ENCODE measurements at places on chromosomes 2 and 18.
A peak's percentile ranks its signal among the peaks of the same experiment; 100 is the strongest.

- DNase-seq = peak; percentile 51
Measured at GRCh38 chr2:42554392-42554791, 14.0 kb upstream of the MTA3 start.

- DNase-seq = no peak
Measured at GRCh38 chr2:178301649-178302238, 107.4 kb downstream of the OSBPL6 start.

- DNase-seq = peak; percentile 79
Measured at GRCh38 chr18:12283256-12283655, 24.8 kb upstream of the TUBB6 start.

- DNase-seq = no peak
Measured at GRCh38 chr2:3433339-3433699, 53.8 kb downstream of the TRAPPC12 start.

GRCh38 chr2:105873721-105874120 is 129.0 kb downstream of the NCK2 start:
- peak; percentile 80 for DNase-seq

DNA sequence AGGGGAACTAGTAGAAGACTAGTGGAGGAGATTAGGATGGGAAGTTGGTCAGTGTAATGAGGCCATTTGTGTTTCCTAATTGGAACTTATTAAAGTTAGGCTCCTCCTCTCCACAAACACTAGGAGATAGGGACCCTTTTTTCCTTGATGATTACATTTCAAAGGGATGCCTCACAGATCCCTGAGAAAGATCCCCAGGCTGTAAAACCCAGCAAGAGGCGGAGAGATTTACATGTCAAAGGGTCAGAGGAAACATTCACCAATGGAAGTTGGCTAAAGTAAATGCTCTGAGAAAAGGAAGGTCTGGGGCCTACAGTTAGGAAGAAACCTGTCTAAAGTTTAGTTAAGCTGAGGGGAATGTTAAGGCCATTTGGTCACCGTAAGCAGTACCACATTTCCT is 1.4 kb upstream of the CCDC85A start:
- DNase-seq = peak; percentile 52

DNA sequence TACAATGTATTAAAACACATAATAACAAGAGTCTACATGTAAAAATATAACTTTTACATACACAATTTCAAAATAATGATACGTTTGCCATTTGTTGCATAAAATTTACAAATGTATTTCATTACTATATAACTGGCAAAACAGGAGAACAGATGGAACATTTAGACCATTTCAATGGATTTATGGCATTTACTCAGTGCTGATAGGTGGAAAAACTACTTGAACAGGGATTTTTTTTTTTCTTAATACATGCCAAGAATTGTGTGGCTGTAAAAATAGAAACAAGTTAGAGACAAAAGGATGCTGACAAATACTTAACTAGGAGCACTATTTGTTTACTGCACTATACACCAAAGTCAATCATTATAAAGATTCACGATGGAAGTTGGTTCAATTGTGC is 266.8 kb upstream of the CCDC68 start:
- DNase-seq = no peak

DNA sequence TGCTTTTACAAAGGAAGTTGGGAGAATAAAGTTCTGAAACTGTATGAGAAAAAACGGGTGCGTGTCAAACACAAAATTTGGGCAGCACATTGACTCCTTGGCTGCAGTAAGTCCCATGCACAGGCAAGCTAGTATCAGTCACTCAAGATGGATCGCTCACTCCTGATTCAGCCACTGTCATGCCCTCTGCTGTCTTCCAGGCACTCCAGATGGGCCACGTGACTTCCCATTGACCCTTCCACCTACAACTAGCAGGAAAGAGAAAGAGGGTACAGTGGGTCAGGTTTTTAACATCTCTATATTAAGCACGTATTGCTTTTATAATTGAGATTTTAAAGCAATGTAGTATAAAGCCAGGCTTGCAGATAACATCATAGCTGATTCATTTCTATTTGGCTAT is 8.6 kb downstream of the ARHGEF33 start:
- DNase-seq = peak; percentile 15

GRCh38 chr2:48397846-48398245 is 132.1 kb upstream of the STON1 start:
- no peak for DNase-seq

DNA sequence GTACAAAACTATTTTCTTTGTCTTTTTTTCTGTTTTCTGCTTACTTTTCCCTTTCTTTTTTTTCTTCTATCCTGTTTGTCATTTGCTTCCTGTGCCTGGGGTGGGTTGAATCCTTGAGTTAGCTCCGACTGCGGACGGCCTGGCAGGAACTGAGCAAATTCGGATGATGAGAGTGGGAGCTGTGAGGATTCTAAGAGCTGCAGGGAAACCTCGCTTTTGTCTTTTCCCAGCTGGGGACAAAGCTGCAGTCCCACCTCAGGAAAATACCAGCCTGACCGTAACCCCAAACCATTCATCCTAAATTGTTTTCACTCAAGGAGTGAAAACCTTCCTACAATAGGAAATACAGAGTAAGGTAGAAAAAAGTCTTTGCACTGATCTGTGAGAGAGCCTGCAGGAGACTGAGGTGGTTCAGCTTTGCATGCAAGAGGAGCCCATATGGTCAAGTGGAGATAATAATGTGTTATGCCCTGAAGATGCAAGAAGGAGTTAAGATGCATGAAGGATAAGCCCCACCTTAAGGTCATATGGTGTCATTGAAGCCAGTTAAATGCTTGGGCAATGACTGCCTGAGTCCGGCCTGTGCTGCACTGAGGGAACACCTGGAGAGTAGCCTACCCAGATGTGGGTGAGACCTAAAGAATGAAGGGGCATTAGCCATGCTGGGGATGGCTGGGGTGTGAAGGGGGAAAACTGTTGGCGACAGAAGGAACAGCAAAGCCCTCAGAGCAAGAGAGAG is 31.7 kb upstream of the ARL4C start:
- peak; percentile 38 for DNase-seq

- peak; percentile 11 for DNase-seq
Measured at GRCh38 chr2:121094101-121094500, 190.9 kb downstream of the TFCP2L1 start.

DNA sequence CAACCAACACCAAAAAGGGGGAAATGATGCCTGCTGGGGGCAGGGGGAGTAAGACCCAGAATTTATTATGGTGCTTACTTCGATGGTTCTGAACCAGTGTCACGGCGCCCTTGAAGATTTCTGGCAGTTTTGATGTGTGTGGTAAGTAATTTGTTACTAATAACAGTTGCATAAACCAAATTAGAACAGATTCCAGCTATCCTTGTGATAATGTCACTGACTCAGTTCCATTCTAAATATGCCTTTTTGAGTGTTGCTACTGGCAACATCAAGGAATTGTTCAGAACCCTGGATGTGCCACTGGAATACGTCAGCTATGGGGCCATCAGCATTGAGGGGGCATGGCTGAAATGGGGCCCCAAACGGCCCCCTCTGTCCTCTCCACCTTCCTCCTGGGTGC is 11.6 kb downstream of the SAG start:
- no peak for DNase-seq

DNA sequence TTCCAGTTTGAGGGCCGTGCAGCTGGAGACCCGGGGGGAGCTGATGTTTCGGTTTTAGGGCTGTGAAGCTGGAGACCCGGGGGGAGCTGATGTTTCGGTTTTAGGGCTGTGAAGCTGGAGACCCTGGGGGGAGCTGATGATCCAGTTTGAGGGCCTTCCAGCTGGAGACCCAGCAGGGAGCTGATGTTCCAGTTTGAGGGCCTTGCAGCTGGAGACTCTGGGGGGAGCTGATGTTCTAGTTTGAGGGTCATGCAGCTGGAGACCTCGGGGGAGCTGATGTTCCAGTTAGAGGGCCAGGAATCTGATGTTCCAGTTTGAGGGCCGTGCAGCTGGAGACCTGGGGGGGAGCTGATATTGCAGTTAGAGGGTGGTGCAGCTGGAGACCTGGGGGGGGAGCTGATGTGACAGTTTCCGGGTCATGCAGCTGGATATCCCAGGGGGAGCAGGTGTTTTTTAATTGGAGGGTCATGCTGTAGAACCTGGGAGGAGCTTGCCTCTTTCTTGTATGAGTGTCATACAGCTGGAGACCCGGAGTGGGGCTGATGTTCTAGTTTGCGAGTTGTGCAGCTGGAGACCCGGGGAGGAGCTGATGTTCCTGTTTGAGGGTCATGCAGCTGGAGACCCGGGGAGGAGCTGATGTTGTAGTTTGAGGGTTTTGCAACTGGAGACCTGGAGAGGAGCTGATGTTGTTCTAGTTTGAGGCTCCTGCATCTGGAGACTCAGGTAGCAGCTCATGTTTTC is 153.2 kb downstream of the RTP5 start:
- DNase-seq = no peak

DNA sequence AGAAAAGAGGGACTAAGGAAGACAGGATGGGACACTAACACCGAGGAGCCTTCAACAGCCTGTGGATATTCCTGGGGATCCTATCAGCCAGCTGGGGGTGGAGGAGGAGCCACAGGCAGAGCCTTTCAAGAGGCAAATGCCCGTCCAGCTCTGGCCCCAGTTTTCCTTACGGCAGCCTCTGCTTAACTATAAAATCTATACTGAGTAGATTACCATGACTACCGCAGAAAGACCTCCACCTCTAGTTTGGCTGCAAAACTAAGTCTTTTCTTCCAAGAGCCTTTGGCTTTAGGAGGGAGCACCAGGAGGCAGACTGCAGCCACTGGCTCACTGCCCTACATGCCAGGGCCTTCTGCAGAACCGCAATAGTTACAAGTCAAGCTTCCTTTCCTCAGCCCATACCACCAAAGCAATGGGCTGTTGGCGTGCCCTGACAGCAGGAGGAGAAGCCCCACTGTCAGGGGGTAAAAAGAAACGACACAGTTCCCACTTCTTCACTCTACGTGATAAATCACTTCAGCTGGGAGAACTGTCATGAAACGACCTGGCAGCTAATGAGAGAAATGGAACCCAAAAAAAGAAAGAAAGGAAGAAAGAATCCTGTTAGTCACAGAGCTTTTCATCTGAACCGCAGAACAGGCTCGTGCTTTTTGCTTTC is 25.1 kb upstream of the CREB1 start:
- DNase-seq = peak; percentile 32

DNA sequence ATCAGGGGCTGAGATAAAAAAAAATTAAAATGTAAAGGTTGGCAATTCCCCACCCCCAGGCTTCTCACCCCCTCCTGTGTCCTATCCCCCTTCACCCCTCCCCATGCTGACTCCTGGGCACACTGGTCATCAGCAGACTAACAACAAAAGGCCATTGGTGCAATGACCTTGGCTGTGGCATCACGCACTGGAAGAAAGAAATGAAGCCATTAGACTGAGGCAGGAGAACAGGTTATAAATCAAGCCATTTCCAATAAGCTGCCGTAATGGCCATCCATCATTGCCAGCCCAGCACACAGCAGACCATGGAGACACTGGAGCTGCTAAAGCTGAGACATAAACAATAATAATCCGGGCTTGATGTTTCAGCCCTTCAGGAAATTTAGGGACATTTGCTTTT is 342.4 kb upstream of the ETAA1 start:
- no peak for DNase-seq

DNA sequence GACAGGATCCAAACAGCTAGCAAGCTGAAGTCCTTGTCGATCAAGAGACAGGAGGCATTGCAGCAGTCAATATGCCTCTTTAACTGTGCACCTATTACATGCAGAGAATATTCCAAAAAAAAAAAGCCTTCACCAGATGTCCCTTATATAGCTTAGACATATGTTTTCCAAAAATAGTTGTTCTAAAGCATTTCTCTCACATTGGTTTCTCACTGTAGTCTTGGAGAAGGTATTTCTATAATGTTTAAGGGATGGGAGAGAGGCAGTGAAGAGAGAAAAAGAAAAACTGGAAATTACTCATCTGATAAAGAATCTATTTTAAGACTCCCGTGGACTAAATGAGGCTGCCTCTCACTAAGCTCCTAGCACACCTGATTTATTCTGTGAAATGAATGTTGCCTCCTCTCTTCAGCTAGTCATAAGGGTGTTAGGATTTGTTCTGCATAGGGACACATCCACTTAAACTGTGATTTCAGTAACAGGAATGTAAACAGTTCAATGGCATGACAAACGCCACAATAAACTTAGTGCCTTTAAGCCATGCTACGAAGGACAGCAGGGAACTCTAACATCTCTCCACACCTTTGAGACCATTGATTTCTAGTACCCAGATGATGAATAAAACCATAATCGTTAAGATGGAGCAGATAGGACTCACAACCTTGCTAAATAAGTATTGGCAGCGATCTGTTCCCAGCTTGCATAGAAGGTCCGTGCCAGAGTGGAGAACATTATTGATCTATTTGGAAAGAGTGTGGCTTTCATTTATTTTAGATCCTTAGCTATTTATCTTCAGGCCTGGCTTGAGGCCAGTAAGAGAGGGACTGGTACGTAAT is 98.6 kb upstream of the NCK2 start:
- no peak for DNase-seq

- peak; percentile 64 for DNase-seq
Measured at GRCh38 chr2:190615555-190616200, 33.2 kb upstream of the NAB1 start.

GRCh38 chr2:100238471-100238870 is 83.8 kb downstream of the LONRF2 start:
- peak; percentile 67 for DNase-seq
